ENCODE measurements at places on chromosomes 4 and X.

- no peak for DNase-seq
These were observed 9.6 kb upstream of the RUFY3 start for GRCh38 chr4:70712150-70712549.

DNA sequence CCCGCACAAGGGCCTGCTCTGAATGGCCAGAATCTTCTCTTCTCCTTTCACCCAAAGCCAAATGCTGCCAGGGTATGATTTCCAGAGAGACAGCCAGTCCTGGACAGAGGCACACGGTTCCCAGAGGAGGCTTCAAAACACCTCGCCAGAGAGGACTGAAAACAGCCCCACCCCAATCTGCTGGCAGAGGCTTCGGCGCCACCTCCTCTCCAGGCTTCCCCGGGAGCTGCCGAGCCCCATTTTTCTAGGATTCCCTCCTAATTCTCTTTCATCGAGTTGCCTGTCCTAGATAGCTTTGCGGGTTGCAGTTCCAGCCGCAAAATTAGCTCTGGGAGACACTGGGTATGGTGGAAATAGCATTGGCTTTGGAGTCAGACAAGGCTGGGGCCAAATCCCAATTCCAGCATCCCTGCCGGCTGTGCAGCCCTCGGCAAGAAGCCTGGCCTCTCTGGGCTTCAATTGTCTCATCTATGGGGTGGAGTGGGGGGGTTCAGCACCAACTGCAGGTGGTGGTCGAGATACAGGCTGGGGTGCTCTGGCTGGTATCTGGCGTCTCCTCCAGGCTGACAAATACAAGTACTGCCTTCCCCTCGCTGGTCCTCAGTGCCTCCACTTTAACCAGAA, 22.6 kb downstream of the PPP2R2C start:
- DNase-seq = no peak

DNA sequence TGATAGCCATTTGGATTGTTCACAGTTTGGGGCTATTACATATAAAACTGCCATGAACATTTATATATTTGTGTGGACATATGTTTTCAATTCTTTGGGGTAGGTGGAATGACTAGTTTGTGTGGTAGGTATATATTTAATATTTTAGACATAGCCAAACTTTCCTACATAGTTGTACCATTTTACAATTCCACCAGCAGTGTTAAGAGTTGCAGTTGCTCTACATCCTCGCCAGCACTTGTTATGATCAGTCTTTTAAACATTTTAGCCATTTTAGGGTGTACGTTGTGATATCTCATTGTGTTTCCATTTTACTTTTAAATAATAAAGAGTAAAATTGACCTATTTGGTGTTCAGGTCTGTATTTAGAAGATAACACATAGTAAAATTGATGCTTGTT, 76.6 kb downstream of the ZFX start:
- DNase-seq = no peak

DNA sequence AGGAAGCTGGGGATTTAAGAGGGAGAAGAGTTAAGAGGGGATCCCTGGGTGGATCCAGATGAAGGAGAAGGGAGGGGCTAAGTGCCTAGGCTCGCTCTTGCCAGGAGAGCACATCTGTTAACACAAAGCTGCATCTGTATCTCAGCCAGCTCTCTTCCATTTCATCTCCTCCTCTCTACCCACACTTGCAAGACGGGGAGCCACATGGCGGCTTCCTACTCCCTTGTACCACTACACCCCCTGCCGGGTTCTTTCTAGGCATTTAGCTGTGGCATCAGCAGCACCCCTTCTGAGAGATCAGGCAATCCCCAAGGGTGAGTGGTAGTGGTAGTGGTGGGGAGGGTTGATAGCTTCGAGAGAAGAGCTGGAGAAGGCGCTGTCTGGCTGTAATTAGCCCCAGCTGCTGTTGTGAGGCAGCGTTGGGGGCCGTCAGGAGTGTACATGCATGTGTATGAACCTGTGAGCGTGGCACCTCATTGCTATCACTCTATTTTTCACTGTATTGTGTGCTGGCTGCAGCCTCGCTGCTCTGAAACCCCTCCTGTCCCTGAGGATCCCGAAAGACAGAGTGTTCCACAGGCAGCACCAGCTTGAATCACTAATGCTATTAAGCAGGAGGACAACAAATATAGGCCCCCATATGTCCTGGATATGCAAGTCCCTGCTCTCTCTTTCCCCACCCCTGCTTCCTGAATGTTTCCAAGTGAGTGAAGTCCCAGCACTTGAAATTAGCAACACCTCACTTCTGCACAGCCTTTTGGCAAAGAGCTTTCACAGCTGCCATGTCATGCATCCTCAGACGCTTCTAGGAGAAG, 73.7 kb downstream of the RTL9 start:
- no peak for DNase-seq

GRCh38 chr4:154660052-154660451, 47.6 kb upstream of the FGG start:
- DNase-seq = no peak

DNA sequence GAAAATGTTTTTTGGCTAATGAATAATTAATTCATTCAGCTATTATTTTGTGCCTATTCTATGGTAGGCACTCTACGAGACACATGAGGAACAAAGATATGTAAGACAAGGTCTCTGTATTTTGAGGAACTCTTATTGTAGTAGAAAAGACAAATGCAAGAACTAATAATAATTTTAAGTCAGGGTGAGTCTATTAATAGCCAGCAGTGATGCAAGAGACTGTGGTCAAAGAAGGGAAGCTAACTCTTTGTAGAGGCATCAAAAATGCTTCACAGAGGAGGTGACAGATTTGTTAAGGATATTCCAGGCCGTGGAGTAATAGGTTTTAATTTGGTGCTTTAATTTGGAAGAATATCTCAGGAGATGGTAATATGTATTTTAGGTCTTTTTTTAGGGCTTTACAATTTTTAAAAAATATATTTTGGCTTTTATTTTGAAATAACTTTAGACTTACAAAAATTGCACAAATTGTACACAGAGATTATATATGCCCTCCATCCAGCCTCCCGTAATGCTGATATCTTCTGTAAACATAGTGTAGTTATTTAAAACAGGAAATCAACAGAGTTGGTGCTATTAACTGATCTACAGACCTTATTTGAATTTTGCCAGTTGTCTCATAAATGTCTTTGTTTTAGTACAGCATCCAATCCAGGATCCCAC, 48.1 kb downstream of the DCLK2 start:
- DNase-seq = no peak

DNA sequence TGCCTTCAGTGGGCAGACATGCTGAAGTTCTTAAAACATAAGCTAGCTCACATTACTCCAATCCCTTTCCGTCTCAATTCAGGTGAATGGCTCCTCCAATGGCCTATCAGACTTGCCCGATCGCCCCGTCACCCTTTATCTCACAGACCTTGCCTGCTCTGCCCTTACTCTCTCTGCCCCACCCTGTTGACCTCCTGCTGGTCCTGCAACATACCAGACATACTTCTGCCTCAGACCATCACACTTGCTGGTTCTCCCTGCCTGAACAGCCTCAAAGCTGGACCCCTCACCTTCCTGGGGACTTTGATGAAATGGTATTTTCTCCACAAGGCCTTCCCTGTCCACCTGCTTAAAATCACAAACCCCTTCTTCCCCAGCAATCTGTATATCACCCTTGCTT, 340.1 kb upstream of the NR3C2 start:
- no peak for DNase-seq

DNA sequence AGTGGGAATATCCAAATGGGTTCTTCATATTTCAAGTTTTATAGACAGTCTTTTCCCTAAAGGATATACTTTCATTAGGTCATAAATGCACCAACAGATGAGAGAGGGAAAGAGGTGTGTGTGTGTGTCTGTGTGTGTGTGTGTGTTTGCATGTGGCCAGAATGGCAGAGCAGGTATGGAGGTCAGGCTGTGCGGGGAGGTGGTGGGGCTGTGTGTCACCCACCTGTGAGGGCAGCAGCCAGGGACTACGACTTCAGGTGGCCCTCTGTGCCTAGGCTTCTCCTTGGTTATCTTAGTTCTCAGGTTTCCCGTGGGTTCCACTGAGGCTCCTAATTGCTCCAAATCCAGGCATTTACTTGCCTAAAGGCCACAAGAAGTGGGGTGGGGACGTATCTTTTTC, 14.6 kb downstream of the HAND2 start:
- no peak for DNase-seq

DNA sequence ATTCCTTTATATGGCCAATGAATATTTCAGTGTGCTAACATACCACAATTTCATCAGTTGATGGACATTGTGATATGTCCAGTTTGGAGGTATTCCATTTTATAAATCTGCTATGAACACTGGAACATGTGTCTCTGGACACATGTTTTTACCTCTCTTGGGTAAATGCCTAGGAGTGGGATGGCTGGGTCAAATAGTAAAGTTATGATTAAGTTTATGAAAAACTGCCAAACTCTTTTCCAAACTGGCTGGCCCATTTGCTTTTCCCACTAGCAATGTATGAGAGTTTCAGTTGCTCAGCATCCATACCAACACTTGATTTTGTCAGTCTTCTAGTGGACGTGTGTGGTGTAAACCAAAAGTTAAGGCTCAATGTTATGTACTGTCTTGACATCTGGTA, 40.5 kb downstream of the CEP44 start:
- no peak for DNase-seq

Data from gastrocnemius medialis (tissue), 4 donors.